ENCODE measurements at places on chromosomes 7 and 10.

GRCh38 chr7:28078036-28078901, 102.3 kb downstream of the JAZF1 start:
- DNase-seq = peak; percentile 52

- no peak for DNase-seq
Observed at GRCh38 chr10:124728071-124728829, 15.9 kb downstream of the FAM53B start.

DNA sequence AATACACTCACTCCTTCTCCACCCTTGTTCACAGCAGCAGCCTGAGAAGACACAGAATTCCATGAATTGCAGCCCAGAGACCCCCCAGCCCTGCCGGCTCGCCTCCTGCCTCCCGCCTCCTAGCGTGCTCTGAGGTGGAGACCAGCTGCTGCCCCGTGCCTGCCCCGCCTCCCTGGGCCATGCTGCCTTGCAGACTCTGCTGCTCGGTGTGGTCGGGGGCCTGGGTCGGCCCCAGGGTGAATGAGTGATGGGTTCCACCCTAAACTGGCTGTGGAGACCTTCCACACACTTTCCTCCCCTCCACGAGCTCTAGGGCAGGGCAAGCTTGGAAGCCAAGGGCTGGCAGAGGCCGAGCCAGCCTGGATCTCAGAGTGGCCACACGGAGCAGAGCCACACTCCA, 479.3 kb downstream of the DNAJB6 start:
- DNase-seq = no peak

GRCh38 chr10:17756557-17757217, 4.7 kb downstream of the TMEM236 start:
- DNase-seq = no peak

DNA sequence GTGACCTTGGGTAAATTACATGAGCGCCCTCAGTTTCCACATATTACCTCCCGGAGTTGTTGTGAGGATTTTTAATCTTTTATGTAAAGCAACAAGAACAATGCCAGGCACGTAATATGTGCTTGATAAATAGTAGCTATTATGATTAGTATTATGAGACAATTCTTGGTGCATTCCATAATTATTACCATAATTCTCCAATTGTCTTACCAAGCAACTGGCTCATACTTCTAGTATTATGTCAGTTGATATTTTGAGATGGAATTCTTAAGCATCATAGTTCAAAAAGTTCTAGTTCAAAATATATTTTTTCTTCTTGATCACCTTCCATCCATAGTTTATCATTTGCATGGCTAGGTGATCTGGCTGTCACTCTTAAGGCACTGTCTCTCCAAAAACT, 259.0 kb downstream of the BBS9 start:
- no peak for DNase-seq

- peak; percentile 6 for DNase-seq
Observed at GRCh38 chr7:69395061-69395714, 203.1 kb upstream of the AUTS2 start.

GRCh38 chr10:5666008-5666840, at the start of gene ASB13:
ASB13 (minus strand) TSS chr10:5666595; CDS start chr10:5666551, 44 bp downstream.
- peak; percentile 47 for DNase-seq

- DNase-seq = peak; percentile 61
Observed at GRCh38 chr10:6409971-6410643, 170.0 kb downstream of the PRKCQ start.

GRCh38 chr7:38215115-38215514, 37.1 kb downstream of the STARD3NL start:
- no peak for DNase-seq

DNA sequence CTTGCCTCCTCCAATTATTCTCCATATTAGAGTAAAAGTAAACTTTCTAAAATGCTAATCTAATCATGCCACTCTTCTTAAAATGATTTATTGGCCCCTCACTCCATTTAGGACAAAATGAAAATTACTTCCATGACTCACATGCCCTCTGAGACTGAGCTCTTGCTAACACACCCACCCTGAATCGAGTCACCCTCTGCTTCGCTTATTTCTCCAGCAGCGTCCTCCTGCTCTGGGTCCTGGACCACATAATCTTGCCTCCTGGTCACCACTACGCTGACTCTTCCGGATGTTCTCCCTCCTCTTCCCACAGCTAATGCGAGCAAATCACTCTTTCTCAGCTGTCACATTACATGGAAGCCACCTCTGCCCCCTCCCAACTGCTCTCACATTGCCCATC, 384.0 kb upstream of the FZD8 start:
- DNase-seq = no peak

DNA sequence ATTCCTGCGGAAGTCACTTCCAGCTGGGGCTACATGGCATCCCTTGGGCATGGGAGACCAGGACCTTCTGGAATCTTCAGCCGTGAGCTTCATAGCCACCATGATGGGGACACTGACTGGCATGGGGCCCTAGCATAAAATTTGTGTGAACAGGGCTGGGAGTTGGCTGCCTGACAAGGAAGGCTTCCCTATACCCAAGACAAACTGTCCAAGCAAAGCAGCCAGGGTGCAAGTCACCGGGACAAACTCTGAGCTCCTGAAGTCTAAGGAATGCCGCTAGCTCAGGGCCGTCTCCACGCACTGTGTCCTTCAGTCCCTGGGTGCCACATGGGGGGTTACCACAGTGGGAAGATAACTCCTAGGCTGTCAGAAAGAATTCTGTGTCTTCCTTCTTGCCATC, 627.4 kb downstream of the CALN1 start:
- DNase-seq = no peak

GRCh38 chr7:37974711-37975110, 54.3 kb downstream of the EPDR1 start:
- DNase-seq = no peak

- DNase-seq = no peak
Observed at GRCh38 chr10:84356928-84357327, 28.5 kb downstream of the CCSER2 start.

DNA sequence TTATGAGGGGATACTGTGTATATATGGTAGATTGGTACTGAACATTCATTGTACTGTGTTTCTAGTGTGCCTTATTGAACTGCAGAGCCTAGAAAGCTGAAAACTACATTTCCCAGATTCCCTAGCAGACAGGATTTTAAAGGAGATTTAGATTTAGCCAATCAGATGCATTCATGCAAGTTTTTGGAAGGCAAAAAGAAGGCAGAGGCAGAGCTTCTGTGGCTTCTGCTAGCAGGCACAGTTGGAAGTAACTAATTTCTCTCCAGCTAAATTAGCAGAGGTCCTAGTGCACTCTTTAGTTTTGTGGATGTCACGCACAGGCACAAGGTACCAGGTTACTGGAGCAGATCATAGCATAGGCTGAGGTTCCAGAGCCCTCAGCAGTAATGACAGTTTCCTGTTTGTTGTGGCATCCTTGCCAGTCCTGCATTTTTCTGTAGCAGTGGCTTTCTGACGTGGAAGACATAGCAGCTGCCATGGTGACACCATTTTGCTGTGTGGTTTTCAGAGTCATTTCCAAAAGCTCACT, 83.7 kb upstream of the CCDC71L start:
- no peak for DNase-seq

DNA sequence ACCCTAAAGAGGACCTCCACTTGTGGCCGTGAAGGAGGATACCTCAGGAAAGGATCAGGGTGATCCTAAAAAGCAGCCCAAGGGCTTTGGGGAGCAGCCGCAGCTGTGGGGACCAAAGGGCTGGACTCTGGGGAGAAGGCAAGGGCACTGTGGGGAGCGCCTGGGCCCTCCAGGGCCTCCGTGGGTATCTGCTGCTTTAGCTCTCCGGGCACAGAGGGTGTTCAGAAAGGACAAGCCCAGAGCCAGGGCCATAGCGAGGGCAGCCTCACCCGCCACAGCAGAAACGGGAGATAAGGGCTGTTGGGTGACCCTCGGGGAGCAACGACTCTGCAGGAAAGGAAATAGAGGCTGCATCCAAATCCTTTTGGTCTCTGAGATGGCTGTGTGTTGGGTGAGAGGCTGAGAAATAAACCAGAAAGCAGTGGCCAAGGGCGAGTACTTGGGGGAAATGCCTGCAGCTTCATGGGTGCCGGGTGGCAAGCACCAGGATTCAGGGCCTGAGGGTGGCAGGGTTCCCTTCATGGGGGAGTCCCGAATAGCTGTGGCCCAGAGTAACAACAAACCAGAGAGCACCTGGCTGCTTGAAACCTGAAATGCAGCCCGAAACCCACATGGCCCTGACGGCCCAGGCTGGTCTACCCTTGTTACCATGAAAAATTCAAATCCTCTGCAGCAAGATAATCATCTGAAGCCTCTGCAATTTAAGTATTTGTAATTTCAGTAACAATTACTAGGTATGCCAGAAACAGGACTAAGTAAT, 95.2 kb downstream of the VIPR2 start:
- no peak for DNase-seq

- DNase-seq = no peak
Observed at GRCh38 chr10:105986912-105987635, 1177.4 kb downstream of the SORCS1 start.

DNA sequence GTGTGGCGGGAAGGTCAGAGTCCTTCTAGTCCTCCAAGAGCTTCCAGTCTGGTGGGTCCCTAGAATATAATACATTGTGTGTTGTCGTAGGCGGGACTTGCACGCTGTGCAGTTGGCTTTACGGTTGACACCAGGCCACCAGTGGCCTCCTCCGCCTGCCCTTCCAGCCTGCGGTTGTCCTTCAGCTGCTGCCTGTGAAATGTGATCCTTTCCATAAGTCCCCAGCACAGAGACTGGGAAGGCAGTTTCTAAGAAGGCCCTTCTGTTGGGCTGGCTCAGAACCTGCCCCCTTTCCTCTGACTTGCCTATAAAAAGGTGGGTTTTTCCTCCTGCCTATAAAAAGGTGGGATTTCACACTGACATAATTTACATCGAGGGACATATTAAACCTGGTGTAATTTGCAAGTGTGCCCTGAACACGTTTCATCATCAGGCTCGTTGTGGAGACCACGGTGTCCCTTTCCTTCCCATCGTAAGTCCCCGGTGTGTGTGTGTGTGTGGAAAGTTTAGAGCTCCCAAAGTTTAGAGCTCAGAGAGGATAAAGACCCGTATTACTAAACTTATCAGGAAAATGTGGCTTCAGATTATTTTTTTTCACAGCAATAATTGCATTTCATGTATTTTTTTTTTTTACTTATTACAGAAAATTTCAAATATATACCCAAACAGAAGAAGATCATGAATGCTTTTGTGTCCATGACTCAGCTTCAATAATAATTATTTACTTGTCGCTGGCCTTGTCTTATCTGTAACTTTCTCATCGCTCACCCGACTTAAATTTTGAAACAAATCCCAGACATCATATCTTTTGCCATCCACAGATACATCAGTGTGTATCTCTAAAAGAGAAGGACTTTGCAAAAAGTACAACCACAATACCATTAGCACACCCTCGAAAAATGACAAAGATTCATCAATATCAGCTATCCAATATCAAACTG, 45.1 kb downstream of the CUX1 start:
- DNase-seq = no peak

- DNase-seq = peak; percentile 80
Observed at GRCh38 chr10:89163265-89163995, 43.7 kb downstream of the CH25H start.

DNA sequence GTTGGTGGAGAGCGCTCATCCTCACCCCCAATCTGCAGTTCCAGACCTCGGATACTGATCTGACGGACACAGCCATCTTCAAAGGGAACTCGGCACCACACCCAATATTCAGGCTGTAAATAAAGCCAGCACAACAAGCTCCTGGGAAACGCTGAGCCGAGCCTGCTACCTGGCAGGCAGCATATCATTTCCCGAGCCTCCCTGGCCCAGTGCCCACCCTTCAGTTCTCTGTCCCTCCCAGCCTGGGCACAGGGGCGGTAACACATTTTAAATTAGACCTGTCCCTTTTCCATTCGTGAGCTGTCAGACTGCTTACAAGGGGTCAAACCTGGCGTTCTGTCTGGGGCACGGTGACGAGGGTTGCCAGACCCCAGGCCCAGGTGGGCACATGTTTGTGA, 250.5 kb downstream of the ARHGAP12 start:
- DNase-seq = no peak

- DNase-seq = peak; percentile 47
Observed at GRCh38 chr7:116492654-116493109, 6.9 kb upstream of the CAV2 start.

DNA sequence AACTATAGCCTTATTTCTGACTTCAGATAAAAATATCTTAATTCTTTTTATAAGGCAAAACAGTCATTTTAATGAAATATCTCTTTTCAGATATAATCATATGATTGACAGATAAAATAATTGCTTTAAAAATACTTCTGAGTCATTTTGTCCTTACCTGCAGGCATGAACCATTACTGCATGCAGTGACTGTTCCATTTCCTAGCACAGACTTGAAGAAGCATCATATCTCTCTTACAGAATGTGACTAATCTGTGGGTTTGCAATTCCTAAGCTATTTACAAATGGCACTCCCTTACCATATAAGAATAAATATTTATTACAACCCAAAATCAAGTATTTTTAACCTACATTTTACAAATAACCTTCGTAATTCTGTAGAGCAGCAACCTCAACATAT, 120.7 kb downstream of the SRPK2 start:
- peak; percentile 43 for DNase-seq

DNA sequence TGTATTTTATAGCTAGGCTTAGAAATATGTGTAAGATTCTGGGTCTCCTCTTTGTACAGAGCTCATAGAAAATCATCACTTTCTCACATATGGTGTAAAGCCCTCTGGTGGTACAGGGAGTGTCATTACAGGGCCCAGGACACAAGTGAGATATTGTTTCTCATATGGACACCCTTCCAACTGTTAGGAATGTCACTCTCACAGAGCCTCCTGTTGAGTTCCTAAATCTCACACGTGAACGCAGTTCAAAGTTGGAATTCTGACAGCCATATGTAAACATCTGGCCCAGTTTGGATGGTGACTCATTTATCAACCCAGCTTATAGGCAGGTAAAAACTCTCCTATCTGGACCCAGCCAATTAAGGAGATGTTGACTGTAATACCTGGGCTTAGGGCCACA, 35.4 kb upstream of the ZNF107 start:
- DNase-seq = no peak

DNA sequence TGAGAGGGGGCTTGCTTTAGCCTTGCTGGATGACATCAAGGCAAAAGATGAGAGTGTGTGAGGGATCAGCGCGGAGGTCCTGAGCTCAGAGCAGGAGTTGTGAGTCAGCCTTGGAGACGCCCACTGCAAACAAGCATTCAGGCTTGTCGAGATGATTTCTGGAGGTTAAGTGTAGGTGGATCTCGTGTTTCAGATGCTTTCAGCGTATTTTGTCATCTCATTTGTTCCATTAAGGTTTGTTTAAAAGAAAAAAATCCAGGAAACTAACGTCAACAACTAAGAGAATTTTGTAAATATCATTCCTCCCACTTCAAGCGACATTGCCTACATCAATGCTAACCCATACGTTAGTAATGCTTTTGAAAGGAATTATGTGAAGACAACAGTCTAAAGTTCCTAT, 715.4 kb upstream of the NRP1 start:
- DNase-seq = no peak

GRCh38 chr7:30923774-30924413, 12.2 kb downstream of the AQP1 start:
- DNase-seq = no peak

DNA sequence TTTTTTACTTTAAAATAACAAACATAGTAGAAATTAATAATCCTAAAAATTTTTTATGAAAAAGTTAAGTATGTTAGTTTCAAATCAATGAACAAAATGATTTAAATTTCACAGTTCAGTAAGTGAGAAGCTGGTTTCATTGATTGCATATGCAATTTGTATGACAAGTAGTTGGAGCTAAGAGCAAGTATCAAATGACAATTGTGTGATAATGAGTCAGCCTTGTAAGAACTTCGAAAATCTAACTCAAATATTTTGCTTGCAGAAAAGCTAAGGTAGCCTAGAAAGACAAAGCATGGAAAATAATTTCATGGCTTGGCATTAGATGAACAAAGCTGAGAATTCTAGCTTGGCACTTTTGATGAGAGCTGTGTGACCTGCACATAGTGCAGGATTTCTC, 111.5 kb downstream of the HDAC9 start:
- peak; percentile 45 for DNase-seq

- DNase-seq = no peak
Observed at GRCh38 chr10:71761105-71761511, 12.2 kb downstream of the VSIR start.

Measured in fibroblast of gingiva (primary cell).